Activated CD4-positive, alpha-beta T cell treated with anti-CD3 and anti-CD28 coated beads, Interleukin-2, Interleukin-6, amounts not matched to agents 100 ng/mL and 50 ng/mL, durations not matched to agents 16 hours and 8 hours (primary cell): ENCODE measurements at places on chromosomes 16 and 17.
A peak's percentile ranks its signal among the peaks of the same experiment; 100 is the strongest.

GRCh38 chr16:82016263-82016662 lies 5.0 kb upstream of the SDR42E1 start:
- DNase-seq: peak; percentile 8

GRCh38 chr17:55576237-55576995 lies 65.2 kb upstream of the SMIM36 start:
- DNase-seq: no peak

DNA sequence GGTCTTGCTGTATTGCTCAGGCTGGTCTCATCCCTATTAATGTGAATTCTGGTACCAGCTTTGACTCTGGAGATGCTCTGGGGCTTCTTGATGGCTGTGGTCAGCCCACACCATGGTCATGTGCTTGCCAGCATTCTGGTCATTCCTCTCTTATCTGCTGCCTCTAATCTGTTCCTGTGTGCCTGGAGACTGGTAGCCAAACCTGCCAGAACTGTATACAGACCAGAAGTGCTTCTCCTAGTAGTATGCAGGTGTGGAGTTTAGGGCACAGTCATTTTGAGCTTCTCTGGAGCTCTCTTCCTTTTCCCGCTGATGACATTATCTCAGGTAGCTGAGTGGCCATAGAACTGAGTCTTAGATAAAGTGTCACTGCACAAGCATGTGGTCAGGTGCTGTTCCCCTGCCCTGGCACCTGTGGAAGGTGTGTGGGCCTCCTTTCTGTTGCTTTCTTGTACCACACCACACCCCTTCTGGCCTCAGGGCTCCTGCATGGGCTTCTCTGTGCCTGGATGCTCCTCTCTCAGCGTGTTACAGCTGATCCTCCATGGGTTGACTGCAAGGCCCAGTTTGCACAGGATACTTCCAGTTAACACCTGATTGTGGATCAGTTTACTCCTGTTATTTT lies 162.7 kb downstream of the SPECC1 start:
- no peak for DNase-seq

- DNase-seq: no peak
Observed at GRCh38 chr17:49401971-49402611, 12.6 kb downstream of the PHB1 start.

DNA sequence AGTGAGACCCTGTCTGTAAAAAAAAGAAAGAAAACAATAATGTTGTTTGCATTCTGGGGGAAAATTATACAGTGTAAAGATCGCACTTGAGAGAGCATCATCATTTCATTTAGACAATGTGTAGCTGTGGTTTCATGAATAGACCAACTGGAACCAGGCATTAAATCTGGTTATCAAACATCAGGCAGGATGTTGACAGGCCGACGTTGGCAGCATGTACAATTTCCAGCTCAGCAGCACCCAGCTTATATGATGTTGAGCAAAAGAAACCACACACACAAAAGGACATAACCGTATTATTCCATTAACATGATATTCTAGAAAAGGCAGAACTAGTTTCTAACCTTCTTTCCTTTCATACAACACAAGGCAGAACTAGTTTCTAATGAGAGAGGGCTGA lies 5.8 kb downstream of the MARVELD3 start:
- no peak for DNase-seq

- no peak for DNase-seq
Observed at GRCh38 chr17:49287481-49287880, 56.9 kb upstream of the PHOSPHO1 start.

- DNase-seq: no peak
Observed at GRCh38 chr16:50719401-50720337, 22.2 kb upstream of the CYLD start.

- DNase-seq: peak; percentile 45
Observed at GRCh38 chr16:57091975-57092785, at the start of gene CPNE2. Gene CPNE2 (plus strand): TSS chr16:57092583. CDS start chr16:57110743, 18,160 bp downstream.

DNA sequence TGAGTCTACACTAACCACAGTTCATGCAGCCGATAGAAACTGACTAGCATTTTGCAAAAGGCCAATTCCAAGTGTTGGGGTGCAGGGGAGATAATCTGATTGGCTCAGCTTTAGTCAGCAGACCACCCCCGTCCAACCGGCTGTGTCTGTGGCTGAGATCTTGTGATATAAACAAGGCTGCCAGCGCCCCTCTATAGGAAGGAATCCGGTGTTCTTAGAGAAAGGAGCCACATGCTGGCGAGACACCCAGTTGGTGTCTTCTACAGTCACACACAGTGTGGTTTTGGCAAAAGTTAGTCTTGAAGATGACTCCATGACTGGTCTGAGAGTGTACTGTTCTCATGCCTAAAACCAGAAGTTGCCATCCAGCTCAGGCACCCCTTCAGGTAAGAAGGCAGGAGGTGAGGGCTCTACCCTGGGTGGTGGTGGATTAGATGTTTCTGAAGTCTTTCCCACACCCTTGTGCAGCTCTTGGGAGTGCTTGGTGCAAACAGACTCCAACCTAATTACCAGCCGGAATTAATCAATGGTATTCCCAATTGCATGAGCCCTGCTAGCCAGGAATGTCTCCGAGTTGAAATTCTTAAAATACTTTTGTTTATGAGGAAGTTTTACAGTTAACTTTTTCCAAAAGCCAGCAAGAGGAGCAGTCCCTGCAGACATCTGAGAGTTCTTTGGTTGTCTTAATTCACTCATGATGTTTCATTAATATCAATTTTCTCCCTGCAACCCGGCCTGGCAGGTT lies 172.3 kb upstream of the IRX6 start:
- no peak for DNase-seq

DNA sequence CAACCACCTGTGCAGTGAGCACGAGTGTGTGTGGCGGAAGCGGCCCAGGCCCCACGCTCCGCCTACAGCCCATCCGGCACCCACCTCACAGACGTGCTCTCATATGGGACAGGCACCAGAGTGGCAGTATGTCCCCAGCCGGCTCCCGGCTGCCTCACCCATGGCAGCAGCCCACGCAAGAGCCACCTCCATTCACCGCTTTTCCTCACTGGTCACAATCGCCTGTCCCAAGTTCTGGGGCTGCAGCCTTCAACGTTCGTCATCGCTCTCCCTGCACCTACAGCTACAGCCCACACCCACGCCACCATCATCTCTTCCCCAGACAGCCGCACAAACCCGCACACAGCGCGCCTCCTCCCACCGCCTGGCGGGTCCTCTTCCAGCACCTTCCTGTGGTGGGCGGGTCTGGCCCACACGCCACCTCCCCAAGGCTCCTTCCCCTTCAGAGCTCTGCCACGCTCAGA lies 17.5 kb upstream of the TRAP1 start:
- no peak for DNase-seq

GRCh38 chr16:85781695-85782370 lies 17.5 kb downstream of the EMC8 start:
- DNase-seq: no peak

- DNase-seq: no peak
Observed at GRCh38 chr16:57137043-57137442, 44.7 kb downstream of the CPNE2 start.

- no peak for DNase-seq
Observed at GRCh38 chr16:79962962-79963361, 362.4 kb upstream of the MAF start.
